Thoracic aorta (tissue), 2 donors: ENCODE measurements at places on chromosomes 12 and 14. TPM values are rescaled to one million over a fixed set of nuclear protein-coding genes. Genes with fewer than 3 reads are reported as not detected.
A peak's percentile ranks its signal among the peaks of the same experiment; 100 is the strongest.

DNA sequence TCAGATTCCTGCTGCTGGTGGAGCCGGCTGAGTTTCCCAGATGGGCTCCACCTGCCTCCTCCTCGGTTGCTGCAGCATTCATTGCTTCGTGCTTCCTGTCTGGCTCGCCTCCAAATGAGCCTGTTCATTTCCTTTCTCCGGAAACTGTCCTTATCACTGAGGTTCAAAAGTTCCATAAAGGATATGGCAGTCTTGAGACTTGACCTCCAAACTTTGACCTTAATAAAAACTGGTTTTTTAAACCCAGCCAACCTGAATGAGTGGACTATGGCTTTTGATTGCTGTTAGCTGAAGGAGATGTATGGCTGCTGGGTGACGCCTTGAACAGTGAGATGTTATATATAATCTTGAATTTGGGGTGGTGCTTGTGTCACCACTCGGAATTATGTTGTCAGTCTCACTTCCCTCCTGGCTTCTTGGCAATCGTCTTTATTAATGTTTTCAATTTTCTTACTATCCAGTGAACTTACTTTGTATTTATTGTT, 62.7 kb downstream of the RASSF3 start:
- DNase-seq: no peak
- peak overlapping the region; percentile 8 for H3K4me3 ChIP-seq
- H3K27ac ChIP-seq: peak overlapping the region; percentile 92
- H3K36me3 ChIP-seq: no peaks in the 10 kb centered on the region

DNA sequence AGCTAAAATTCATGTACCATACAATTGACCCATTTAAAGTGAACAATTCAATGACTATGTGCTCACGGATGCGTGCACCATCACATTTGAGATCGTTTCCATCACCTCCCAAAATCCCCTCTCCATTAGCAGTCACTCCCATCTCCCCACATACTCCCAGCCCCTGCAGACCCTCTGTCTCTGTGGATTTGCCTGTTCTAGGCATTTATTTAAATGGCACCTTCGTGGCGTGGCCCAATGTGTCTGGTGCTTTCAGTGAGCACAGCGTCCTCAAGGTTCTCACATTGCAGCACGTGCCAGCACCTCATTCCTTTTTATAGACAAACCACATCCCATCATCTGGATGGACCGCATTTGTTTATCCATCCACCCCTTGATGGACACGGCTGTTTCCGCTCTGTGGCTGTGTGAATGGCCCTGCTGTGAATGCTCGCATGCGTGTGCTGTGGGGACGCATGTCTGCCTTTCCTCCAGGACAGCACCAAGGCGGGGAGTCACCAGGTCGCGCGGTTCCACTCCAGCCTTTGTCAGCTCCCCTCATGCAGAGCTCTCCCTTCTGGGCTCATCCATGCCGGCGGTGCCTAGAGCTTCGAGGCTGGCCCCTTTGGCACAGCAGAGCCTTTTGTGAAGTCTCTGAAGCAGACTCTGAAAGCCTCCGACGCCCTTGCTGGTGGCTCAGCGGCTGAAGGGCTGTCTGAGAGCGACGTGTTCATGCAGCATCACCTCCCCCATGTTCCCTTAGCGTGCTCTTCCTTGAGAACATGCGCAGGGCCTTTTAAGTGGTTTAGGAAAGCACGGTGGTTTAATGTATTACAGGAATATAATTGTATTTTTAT, 184.4 kb downstream of the KIF26A start:
- H3K36me3 ChIP-seq: no peaks in the 10 kb centered on the region
- no peak overlapping the region for H3K27ac ChIP-seq
- no peak overlapping the region for H3K4me3 ChIP-seq

CFAP54 gene
- total RNA-seq: 4.2 TPM

- H3K36me3 ChIP-seq: no peaks in the 10 kb centered on the region
- H3K4me1 ChIP-seq: no peaks in the 10 kb centered on the region
- DNase-seq: no peak
- H3K27me3 ChIP-seq: no peaks in the 10 kb centered on the region
Observed at GRCh38 chr12:119615518-119616475, 22.2 kb downstream of the TMEM233 start.

MARCHF9 gene
- 11.2 TPM for total RNA-seq
